M059J (cell line): ENCODE measurements at places on chromosomes 4 and X.

GRCh38 chr4:173461170-173461569 lies 62.3 kb upstream of the SCRG1 start:
- DNase-seq, result peak; percentile 84

GRCh38 chr4:62543002-62543401 lies 1342.9 kb downstream of the ADGRL3 start:
- no peak for DNase-seq

DNA sequence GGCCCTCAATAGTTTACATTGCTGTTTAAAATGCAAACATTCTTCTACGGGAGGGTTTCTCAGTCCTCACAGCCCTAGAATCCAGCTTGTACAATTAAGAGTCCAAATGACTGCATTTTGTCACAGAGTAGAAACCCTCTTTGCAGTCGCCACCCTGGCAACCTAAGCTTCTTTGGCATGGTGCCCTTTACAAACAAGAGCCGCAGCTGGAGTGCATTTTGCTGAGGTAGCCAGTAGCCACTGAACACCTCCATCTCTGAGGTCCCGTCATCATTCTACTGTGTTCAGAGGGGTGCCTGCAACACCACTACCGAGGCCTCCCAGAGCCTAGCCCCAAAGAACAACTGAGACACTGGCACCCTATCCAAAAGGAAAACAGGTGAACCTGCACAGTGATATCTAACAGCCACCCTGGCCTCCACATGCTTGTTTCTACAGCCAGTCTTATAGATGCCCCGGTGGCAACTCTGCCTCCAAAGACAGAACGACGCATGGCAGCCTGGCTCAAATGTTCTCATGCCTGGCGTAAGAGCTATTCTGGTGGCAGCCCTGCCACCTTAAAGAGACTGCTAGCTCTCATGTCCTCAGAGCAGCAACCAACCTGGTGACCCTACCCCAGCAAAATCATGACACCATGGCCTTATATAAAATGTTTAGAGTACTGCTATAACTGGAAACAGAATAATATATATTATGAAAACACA lies 801.9 kb downstream of the TECRL start:
- no peak for DNase-seq

GRCh38 chr4:183100298-183100599 lies 1.2 kb downstream of the WWC2 start:
- no peak for DNase-seq

GRCh38 chr4:14877246-14878225 lies 124.7 kb upstream of the CPEB2 start:
- DNase-seq, result no peak

DNA sequence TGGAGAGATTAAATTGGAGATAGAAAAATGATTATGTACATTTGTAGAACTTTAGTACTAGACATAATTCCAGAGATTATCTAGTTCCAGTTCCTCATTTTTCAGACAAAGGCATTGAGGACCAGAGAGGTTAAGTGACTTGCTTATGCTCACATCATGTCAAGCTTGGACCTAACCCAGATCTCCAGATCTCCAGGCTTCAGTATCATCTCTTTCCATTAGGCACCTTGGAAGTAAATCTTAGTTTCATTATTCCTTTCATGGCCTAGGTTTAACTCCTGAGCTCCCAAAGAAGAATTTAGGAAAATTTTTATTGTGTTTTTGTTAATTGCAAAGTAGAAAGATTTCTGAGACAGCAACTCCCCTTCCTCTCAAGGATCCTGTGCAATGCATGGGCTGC lies 148.8 kb downstream of the GATB start:
- no peak for DNase-seq

- DNase-seq, result no peak
These were observed 169.8 kb downstream of the NHS start for GRCh38 chrX:17544821-17545220.

- DNase-seq, result no peak
These were observed 100.9 kb upstream of the GUCY1A1 start for GRCh38 chr4:155565776-155566175.

DNA sequence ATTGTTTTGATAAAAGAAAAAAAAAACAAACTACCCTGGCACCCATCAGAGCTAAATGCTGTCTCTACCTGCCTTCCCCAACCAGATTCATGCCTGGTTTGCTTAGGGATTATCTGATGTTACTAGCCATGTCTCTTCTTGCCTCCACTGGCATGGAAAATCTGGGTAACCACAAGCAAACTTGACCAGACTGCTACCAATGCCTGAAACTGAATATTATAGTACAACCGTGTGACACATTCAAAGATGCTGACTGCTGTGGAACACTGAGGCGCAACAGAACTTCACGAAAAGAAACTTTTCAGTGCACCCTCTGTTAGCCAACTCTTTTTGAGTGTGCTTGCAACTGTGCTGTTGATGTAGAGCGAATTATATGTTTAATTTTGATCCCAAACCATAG lies 228.1 kb downstream of the CBR4 start:
- no peak for DNase-seq

GRCh38 chr4:15920723-15921591 lies 17.6 kb downstream of the FGFBP1 start:
- DNase-seq, result peak; percentile 98

DNA sequence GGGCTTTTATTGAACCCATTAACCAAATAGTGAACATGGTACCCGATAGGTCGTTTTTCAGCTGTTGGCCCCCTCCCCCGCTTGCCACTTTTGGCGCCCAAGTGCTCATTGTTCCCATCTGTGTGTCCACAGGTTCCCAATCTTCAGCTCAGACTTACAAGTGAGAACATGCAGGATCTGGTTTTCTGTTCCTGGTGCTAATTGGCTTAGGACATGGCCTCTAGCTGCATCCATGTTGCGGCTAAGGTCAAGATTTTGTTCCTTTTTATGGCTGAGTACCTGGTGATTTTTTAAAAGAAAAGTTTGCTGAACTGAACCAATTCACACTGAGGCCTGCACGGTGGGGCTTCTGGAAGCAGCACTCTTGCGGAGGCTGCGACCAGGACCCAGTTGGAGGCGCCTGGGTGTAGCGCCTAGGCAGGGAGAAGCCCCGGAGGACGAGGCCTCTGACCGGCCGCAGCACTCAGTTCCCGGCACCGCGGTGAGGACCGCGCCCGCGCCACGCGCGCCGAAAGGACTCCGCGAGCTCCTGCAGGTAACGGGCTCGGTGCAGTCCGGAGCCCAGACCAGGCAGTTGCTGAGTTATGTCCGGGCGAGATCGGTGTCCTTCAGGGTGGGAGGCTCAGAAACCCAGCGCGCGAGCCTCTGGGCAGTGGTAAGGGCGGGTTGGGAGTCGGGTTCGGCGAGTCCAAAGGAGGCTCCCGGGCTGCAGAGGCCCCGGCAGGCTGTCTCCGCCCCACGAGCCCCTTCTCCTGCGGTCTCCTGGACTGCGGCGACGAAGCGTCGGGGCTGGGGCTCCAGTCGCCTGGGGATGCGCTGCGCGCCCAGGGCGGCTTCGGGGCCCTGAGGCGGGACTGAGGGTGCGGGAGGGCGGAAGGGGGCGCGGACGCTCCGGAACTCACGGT lies 15.8 kb upstream of the SLC25A4 start:
- no peak for DNase-seq

DNA sequence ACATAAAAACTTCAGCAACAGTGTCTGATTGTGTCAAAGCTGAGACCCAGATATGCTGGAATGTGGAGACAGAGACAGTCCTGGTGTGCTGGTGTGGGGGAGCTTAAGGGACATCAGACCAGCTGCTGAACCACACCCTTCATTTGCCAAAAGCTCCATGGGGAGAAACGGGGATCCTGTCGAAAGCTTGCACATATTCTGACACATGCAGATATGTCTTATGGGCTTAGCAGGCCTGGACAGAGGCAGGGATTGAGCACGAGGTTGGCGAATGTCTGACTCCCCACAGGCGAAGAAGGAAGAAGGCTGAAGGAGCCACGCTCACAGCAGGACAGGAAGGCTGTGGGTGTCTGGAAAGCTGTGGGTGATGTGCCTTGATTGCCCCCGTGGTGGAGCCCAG lies 72.1 kb upstream of the ACSL1 start:
- no peak for DNase-seq

DNA sequence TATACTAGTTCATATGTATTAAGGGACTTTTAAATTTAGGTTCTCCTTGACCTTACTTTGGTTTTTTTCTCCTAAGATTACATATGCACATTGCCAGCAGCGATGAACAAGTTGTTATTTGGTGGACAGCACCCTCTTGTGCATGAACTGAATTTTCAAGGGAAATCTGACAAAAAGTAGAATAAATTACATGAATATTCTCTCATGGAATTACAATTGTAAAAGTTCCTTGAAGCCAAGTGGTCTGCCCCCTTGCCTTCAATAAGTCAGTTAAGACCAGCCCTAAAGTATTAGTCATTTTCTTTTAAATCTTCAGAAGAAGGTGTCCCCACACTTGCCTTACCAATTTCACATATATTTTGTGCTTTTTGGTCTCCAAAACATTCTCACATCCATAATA lies 30.7 kb upstream of the SMARCA5 start:
- peak; percentile 38 for DNase-seq

DNA sequence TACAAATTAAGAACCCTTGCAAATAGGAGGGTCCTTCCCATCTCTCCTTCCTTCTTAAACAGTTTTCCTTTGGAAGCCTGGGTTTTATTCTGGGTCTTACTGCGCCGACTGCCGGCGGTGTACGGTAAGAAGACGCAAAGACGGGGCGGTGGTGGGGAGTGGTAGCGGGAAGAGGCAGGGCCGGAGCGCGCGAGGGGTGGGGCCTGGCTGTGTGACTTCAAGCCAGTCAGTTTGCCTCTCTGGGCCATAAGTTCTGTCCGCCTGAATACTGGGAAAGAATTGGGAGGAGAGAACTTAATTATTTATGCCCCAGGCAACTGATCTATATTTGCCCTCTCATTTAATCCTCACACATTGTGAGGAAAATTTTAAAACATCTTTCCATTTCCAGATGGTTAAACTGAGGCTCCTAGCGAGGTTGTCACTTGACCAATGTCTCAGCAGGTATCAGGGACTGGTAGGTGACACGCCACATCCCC lies 726 bp upstream of the KANTR start:
- DNase-seq, result peak; percentile 80

DNA sequence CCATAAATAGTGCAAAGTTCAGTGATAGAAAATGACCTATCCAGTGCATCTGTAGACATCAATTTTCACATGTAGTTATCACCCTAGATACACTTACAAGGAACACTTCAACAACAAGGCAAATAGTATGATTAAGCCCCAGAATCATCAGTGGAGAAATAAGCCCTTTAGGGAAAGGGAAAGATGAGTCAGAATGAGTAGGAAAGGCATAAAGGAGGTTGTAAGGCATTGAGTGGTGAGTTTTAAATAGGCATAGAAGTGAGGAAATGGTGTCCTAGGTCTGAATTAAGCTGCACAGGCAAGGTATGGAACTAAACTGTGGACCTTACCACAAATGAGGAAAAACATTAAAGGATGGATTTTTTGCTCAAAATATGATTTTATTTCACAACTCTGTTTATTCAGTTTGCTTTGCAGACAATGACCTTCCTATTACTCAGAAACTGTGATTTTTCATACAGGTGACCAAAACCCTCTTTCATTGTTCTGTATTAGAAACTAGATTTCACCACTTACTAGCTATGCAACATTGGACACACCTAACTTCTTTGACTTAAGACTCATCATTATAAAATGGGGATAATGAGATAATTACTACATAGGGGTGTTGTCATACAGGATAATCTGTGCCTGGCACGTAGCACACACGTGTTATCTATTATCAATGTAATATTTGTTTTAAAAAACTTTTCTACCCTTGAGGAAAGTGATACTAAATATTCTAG lies 57.0 kb upstream of the MAP9 start:
- DNase-seq, result peak; percentile 68

GRCh38 chrX:124863303-124863702 lies 456.4 kb upstream of the TEX13C start:
- DNase-seq, result no peak

- peak; percentile 88 for DNase-seq
These were observed at the start of gene WNK3 for GRCh38 chrX:54357414-54358377. Gene WNK3, minus strand, starts transcription at chrX:54358046.

- DNase-seq, result no peak
These were observed 876.0 kb downstream of the FSTL5 start for GRCh38 chr4:161287678-161288352.

- DNase-seq, result peak; percentile 11
These were observed 25.2 kb downstream of the PPP1R2C start for GRCh38 chrX:42752730-42753129.

- no peak for DNase-seq
These were observed 127.9 kb upstream of the FTHL17 start for GRCh38 chrX:31199840-31200114.

GRCh38 chr4:170088716-170089115 lies 1.0 kb downstream of the AADAT start:
- no peak for DNase-seq

DNA sequence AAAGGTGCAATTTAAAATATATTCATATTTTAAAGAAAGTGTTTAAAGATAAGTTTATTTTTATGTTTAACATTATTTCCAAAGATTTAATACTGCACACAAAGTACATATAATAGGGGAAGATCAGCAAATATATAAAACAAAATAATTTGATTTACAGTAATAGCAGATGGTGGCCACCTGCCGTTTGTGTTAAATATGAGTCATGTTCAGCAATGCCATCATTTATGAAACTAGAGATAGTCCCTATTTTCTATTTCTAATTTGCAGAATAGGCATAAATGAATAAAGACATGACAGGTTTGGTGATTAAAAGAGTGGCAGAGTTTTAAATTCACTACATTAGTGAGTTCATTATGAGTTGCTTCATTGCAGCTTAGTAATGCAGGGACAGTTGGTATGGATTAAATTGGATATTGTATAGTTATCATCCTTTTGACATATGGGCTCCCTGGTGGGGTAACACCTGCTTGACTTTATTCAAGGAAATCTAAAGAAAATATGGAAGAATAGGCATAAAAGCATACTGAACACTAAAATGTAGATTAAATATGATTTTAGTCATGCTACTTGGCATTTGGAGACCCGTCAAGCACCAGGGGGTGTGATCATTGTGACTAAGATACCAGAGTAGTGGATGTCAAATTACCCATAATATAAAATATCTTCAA lies 78.8 kb upstream of the BANK1 start:
- DNase-seq, result no peak

GRCh38 chr4:99208719-99209075 lies 10.3 kb downstream of the ADH6 start:
- no peak for DNase-seq

DNA sequence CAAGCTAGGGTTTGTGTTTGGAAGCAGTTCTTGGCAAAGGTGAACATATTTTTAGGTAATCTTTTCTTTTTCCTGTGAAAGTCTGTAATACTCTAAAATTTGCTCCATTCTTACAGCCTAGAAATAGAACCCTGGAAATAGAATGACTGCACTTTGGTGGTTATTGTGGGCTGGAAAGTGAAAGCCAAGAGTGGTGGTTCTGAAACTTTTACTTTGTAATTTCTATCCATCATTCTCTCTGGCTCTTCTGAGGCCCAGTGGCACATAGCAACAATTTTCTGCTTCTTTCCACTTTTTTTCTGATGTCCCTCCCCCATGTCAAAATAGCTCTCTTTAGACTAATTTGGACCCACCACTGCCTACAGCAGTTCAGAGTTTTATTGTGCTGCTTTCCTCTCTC lies 300.4 kb upstream of the RPS6KA3 start:
- no peak for DNase-seq

- no peak for DNase-seq
These were observed 40.0 kb downstream of the VGLL1 start for GRCh38 chrX:136572030-136572429.
